ENCODE measurements at places on chromosomes 7 and 10.

DNA sequence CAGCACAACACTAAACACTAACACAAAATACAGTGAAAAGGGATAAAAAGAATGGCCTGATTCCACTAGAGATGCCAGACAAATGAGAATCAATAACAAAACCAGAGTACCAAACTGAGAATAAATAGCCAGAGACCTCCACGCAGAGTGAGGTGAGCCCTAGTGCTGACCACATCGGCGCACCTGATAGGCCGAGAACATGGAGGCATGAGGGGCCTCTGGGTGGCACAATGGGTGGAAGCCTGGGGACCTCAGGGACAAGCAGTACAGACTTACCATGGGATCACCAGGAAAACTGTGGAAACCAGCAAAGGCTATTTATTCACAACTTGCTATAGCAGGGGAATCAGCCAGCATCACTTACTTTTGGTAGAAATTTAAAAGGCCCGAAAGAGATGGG lies 1.8 kb upstream of the CSGALNACT2 start:
- DNase-seq = no peak

DNA sequence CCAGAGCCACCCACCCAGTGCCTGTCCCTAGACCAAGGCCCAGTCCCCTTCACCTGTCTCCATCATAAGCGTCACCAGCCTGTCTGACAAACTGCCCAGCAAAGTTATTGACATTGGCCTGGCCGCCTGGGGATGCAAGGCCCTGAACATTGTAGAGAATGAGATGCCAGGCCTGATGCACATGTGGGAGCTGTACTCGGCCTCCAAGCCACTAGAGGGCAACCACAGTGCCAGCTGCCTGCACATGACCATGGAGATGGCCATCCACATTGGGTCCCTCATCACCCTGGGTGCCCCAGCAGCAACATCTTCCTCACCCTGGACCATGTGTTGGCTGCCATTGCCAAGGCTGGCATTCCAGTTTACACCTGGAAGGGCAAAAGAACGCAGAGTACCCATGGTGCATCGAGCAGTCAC lies 63.7 kb upstream of the ANTXRL start:
- DNase-seq = no peak

- no peak for DNase-seq
Observed at GRCh38 chr7:64793106-64793755, 997 bp upstream of the ZNF138 start.

GRCh38 chr7:41931263-41931646 lies 228.4 kb upstream of the INHBA start:
- no peak for DNase-seq

GRCh38 chr7:112437072-112437471 lies 13.2 kb upstream of the IFRD1 start:
- DNase-seq = no peak

DNA sequence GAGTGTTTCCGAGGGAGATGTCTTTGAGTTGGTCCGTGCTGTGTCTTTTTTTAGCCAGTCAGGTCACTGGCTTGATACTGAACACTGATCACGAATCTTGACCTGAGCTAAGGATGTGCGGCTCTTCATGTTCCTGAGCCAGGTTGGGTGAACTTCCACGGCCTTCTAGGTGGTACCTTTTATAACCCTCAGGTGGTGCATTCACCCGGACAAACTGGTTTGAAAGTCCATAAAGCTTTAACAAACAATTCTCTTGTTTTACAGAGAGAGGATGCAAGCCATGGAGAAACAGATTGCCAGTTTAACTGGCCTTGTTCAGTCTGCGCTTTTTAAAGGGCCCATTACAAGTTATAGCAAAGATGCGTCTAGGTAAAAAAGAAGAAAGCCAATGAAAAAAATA lies 229.5 kb downstream of the ARHGAP21 start:
- DNase-seq = no peak

DNA sequence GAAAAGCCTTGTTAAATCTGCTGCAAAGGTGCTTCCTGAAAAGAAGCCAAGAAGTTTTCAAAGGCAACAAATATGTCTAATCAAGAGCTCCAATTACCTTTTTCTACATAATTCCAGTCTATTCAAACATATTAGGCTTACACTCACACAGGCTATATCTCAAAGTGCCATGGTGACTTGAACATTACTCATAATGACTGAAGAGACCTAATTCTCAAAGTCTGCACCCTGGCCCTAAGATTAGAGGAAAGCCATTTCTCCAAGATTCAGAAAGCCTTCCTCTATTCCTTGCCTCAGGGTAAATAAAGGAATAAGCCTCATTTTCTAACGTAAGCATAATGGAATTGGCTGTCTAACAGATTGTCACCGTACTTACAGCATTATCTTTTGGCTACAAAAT lies 78.3 kb upstream of the THSD7A start:
- DNase-seq = no peak

DNA sequence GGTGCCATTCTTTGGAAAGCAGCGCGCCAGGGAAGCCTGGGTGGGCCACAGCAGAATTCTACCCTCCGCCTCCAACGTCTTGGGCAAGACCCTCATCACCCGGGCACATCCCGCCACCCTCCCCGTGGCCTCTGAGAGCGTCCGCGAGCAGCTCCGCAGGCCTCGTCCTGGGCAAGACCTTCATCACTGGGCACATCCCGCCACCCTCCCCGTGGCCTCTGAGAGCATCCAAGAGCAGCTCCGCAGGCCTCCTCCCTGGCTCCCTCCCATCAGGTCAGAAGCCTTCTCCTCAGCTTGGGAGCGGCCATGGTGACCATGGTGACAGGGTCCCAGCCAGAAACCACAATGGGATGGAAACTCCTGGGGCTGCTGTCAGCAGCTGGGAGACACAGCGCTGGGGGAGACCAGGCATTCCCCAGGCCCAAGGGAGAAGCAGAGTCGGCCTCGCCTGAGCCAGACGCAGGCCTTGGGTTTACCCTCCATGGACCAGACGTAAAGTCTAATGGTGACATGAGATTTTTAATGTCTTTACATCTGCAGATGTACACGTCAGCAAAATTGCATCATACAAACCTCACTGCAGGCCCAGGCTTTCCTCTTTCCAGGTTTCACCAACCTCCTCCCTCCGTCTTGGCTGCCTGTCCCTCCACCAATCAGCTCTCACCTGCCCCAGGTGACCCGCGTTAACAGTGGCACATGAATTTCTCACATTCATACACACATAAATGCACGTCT lies 55.1 kb upstream of the PPP2R2D start:
- no peak for DNase-seq

DNA sequence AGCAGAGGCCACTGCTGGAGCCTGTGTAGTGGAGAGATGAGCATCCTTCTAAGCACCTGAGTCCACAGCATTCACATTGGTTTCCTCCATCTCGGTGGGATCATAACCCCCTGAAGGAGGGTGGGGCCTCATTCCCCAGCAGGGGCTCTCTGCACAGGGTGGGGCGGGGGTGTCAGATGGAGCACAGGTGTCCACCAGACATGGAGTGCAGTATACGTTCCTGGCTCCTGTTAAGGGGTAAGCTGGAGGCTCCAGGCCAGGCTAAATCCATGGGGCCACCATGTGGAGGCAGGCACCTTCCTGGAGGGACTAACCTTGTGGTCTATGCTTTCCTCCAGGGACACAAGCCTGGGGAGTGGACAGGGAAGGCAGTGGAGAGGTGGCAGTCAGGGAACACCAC lies 252.6 kb downstream of the GRID1 start:
- DNase-seq = no peak

DNA sequence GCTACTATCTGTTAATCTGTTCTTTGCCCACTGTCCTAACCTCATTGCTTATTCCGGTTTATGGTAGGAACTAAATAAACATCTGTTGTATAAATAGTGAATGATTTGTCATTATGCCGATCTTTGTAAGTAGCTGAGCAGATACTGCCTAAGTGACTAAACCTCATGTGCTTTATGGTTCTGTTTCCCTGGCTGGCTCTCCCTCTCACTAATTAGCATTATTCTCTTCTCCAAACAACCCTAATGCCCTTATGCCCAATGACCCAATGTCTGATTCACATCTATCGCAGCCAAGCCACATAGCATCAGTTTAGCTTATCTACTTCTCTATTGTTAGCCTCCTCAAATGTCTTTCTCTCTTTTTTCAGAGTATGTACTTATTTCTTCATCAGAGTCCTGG lies 462.3 kb upstream of the POT1 start:
- DNase-seq = no peak

DNA sequence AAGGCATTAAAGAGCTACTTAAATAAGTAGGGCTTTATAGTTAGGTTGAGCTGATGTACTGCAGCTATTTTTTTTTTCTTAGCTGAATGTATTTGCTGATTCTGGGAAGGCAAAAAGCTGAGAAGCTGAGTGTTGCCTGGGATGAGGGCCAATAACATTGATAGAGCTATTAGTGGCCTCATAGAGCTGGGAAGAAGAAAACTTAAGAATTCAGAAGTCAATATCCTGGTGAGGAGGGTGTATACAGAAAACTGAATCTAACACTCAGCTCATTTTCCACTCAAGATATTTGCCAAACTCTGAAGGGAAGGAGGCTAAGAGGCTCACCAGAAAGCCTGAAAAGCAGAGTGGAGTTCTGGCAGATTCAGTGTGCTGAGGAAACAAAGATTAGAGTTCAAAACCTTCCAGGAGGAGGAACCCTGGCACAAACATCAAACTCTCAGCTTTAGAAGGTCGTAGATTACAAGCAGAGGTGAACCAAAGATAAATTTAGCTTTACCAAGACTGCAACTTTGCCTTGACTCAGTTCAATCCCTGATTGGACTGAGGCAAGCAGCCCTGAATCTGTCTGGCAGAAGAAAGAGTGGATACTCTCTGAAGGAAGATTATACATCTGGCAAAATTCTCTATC lies 11.3 kb downstream of the PPP1R3C start:
- DNase-seq = no peak

DNA sequence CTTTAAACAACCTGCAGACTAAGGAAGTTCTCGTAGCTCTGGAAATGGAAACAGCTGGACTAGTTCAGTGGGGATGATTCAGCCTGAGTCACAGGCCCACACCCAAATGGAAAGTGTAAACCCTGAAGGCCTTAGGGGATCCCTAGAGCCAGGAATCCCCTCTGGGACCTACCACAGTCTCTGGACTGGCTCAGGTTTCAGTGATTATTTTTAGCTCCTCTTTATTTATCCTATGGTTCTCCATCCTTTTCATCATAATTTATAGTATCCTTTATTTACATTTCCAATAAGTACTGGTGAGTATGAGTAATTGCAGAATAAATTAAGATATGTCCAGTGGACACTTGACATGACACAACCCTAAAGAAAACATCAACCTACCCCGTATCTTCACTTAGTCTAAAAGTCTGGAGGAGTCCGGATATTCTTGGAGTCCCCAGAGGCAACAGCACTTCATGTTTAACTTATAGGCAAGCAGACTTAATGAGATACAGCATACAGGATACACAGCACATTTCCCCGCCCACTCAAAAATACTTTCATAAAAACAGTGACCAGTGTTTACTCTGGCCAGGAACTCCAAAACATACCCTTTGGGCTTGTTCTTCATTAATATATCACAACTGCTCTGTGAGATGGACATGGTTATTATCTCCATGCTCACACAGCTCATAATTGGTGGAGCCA lies 28.4 kb upstream of the SEMA3E start:
- no peak for DNase-seq

All from activated T-cell treated with anti-CD3 and anti-CD28 coated beads for 1 hour (primary cell).